ENCODE measurements at places on chromosomes 3 and 15. TPM values are rescaled to one million over a fixed set of nuclear protein-coding genes. Genes with fewer than 3 reads are reported as not detected.
A peak's percentile ranks its signal among the peaks of the same experiment; 100 is the strongest.

FOXL2NB gene
- total RNA-seq: not detected

GRCh38 chr3:55267206-55267930 is 219.7 kb downstream of the WNT5A start:
- H3K27me3 ChIP-seq: peaks cover 2% of the 10 kb centered on the region
- H3K4me3 ChIP-seq: no peak overlapping the region
- no peaks in the 10 kb centered on the region for H3K36me3 ChIP-seq
- no peak overlapping the region for H3K27ac ChIP-seq
- no peak for DNase-seq

- no peaks in the 10 kb centered on the region for H3K36me3 ChIP-seq
- peaks cover 40% of the 10 kb centered on the region for H3K4me1 ChIP-seq
- no peak overlapping the region for H3K4me3 ChIP-seq
- peak overlapping the region; percentile 62 for H3K27ac ChIP-seq
- no peaks in the 10 kb centered on the region for H3K27me3 ChIP-seq
- peak; percentile 67 for DNase-seq
These were observed 62.1 kb upstream of the NR2C2 start for GRCh38 chr3:14885307-14885706.

GRCh38 chr3:63950698-63951097 is 38.5 kb upstream of the SCAANT1 start:
- H3K4me1 ChIP-seq: peaks cover 48% of the 10 kb centered on the region
- H3K27ac ChIP-seq: no peak overlapping the region
- H3K36me3 ChIP-seq: peaks cover 34% of the 10 kb centered on the region
- no peak for DNase-seq
- H3K27me3 ChIP-seq: no peaks in the 10 kb centered on the region
- H3K4me3 ChIP-seq: no peak overlapping the region

All from activated CD8-positive, alpha-beta T cell treated with anti-CD3 and anti-CD28 coated beads for 36 hours (primary cell).